ENCODE measurements at places on chromosomes 6 and 20. TPM values are rescaled to one million over a fixed set of nuclear protein-coding genes. Genes with fewer than 3 reads are reported as not detected.

HLA-DRA gene
- total RNA-seq: 93.9 TPM

DNA sequence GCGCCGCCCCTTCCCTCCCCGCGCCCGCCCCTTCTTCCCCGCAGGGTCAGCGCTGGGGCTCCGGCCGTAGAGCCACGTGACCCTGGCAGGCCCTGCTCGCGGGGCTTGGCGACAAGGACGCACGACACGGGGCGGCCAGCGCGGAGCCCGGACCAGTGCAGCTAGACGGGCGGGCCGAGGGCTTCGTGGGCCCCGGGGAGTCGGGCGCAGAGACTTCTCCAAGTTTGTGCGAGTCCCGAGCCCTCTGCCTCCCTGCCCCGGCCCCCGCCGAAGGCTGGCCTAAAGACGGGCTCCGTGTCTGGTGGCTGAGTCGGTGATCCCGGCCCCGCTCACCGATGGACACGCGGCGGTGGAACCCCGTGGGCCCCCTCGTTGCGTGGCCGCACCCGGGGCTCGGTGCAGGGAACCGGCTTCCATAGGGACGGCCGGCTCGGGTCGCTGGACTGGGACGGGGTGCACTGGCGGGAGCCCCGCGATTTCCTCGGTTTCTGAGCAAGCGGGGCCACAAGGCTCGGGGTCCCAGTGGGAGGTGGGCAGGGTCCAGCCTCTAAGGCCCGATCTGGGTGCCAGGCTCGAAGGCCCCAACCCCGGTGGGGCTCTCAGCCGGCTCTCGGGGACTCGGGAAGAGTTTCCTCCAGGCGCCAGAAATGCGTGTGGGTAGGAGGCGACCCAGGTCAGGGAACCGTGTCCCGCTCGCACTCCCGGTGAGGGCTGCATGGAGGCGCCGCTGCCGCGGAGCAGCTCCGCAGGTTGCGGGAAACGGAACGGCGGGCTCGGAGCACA, 452 bp upstream of the GATA5 start:
- H3K4me1 ChIP-seq: peaks cover 31% of the 10 kb centered on the region
- DNase-seq: no peak
- H3K27me3 ChIP-seq: peaks cover 4% of the 10 kb centered on the region
- no peaks in the 10 kb centered on the region for H3K36me3 ChIP-seq

BPIFB4 gene
- not detected for total RNA-seq

DNA sequence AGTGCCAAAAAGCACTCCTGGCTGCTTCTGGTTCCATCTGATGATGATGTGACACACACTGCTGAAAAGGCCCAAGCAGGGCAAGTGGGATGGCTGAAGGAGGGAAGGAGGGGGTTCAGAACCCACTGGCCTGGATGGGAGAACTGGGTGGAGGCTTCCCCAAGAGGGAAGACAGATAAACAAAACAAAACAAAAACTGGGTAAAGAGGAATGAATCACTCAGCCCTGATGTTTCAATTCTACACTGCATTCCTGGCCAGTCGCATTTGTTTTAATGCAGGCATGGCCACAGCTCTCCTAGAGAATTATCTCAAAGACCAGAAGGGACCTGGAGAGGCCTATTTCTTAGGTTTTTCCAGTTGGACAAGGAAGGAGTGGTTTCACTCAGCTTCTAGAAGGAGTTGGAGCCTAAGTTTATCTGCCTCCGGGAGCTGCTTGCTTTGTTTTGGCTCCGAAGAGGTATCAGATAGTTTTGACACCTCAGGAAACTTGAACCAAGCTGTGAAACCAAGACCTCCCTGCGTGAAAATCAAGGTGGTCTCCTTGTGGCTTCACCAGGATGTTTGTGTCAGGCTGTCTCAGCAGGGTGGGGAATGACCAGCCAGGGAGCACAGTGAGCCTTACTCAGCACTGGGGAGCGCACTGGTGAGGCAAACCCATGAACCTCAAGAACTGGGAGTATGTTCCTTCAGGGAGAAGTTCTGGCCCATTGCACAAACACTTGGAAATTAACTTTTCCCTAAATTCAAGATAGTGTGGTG, 16.1 kb downstream of the TTPAL start:
- DNase-seq: no peak
- H3K27ac ChIP-seq: peak overlapping the region; percentile 71
- no peaks in the 10 kb centered on the region for H3K27me3 ChIP-seq
- peaks cover 100% of the 10 kb centered on the region for H3K36me3 ChIP-seq

DNA sequence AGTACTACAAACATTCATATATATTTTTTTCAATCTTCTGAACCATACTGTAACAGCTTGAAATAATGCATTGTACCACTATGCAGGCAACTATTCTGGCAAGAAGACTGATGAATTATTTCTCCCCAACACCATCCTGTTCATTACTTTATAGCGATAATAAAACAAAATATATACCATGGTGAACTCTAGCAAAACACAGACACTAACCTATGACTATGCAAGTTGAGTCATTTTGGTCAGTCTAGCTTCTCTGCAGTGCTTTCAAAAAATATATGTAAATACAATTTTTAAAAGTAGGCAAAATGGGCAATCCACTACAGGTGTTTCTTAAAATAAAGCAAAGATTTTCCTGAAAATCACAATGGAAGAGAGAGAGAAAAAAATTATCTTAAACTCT, 20.3 kb downstream of the PHIP start:
- H3K4me3 ChIP-seq: no peak overlapping the region
- H3K4me1 ChIP-seq: peaks cover 3% of the 10 kb centered on the region
- no peaks in the 10 kb centered on the region for H3K27me3 ChIP-seq
- peaks cover 5% of the 10 kb centered on the region for H3K36me3 ChIP-seq

DNA sequence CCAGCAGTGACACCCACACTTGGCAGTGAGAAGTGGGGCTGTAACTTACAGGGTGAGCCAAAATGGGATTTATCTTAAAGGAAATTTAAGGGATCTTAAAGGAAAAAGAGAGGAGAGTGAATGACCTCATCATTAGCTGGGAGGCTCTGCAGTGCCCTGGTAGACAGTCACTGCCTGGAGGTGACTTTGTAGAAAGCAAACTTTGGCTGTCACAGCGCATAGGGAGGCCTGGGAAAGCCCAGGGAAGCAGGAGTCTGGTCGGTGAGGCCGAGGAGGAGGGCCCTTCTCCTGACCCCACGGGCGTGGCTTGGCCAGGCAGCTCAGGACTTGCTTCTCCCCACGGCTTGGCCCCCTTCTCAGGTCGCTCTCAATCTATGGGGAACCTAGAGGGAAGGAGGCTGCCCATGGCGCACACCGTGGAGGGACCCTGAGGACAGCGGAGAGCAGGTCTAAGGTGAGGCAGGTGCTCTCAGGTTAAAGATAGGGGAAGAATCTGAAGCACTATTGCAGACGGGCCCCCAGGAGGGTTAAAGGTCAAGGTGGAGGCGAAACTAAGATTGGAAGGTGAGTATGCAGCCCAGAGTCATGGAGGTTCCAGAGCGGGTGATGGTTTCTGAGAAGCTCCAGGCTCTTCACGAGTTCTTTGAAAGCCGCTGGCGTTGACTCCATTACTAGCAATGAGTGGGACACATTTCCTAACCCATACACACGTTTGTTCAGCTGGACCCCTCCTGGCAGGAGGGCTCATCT, 15.6 kb upstream of the RIPK1 start:
- no peak overlapping the region for H3K27ac ChIP-seq
- peaks cover 28% of the 10 kb centered on the region for H3K4me1 ChIP-seq
- H3K4me3 ChIP-seq: no peak overlapping the region
- H3K36me3 ChIP-seq: no peaks in the 10 kb centered on the region
- no peaks in the 10 kb centered on the region for H3K27me3 ChIP-seq

DNA sequence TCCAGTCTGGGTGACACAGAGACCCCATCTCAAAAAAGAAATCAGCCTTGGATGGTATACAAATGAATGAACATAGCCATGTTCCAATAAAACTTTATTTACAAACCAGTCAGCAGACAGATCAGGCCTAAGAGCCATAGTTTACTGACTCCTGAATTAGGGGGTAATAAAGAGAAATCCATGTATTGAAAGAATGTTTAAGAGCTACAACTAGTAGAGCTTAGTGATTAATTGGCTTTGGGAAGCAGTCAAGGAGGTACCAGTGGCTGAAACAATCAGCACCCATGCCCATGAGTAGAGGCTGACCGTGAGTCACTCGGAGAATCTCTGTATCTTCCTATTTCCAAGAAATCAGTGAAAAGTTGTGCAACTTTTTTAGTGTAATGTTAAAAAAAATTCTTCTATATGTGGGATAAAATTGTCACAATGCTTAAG, 223.6 kb upstream of the RREB1 start:
- no peak for DNase-seq
- H3K36me3 ChIP-seq: no peaks in the 10 kb centered on the region
- H3K27me3 ChIP-seq: no peaks in the 10 kb centered on the region

IP6K3 gene
- total RNA-seq: 1.6 TPM

All from esophagus muscularis mucosa (tissue), 4 donors.